ENCODE measurements at places on chromosomes 12 and 14. TPM values are rescaled to one million over a fixed set of nuclear protein-coding genes. Genes with fewer than 3 reads are reported as not detected.

The ALDH1L2 gene
- 41.4 TPM for total RNA-seq

The ESPL1 gene
- total RNA-seq: 14.1 TPM

The CLEC6A gene
- total RNA-seq: not detected

The INHBC gene
- total RNA-seq: not detected

The PIP4K2C gene
- total RNA-seq: 17.0 TPM
